ENCODE measurements at places on chromosomes 6 and 20.

DNA sequence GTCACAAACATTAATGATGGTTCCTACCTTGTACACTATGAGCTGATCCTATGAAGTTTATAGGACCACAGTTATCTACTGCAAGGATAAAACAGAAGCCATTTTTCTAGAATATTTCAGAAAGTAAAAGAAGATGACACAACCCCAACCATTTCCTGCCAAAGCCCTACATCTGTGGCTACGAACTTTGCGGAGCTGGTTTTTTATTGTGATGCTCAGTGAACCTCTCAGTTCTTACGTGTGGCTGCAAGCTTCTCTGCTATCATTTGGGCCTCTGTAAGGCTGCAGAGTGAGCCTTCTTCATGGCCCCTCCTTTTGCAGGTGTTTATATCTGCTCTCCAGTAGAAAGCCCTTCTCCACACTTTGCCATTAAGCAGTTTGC lies 17.8 kb upstream of the TAGAP start:
- no peak for DNase-seq

DNA sequence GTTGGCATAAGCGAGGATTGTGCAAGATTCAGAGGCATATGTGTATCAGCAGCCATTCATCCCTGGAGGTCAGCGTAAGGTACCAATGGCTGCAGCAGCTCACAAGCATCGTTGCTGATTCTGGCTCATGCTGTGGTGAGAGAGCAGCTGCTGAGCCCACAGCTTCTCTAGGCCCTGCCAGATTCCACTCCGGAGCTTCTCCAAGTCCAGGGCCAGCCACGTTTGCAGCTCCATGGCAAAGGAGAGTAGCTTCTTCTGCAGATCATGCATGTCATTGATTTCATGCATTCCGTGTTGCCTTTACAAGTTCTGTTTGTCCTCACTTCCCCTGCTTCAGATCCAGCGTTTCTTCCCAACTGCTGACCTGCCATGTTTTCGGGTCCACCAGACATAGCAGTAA lies 474.8 kb upstream of the ID4 start:
- no peak for DNase-seq

- DNase-seq, result peak; percentile 80
Observed at GRCh38 chr20:45044084-45044573, 56.8 kb downstream of the KCNS1 start.

- no peak for DNase-seq
Observed at GRCh38 chr6:126300735-126301134, 39.2 kb upstream of the CENPW start.

- DNase-seq, result no peak
Observed at GRCh38 chr6:136362421-136363356, 73.0 kb upstream of the BCLAF1 start.

DNA sequence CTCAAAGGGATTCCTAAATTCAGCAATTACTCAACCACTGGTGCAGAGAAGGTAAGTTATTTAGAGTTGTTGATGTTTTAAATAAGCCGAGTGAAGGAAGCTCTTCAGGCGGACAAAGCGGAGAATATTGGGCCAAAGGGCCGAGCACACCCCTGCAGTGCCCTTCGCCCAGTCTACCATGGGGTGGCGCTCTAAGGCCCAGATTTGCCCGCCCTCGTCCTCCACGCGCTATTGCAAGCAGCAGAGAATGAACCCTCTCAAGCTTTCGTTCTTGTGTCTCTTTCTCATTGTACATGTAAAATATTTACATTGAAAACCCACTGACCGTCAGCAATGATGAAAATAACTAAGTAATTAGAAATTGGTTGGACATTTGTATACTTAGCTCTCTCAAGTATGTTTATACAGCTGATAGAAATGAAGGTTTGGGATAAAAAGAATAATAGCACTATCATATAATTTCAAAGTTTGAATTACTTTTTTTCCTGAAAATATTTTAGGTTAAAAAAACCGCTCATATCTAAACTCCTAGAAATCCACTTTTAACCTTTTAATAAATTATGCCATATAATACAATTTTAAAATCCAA lies 195.0 kb upstream of the CEP162 start:
- peak; percentile 31 for DNase-seq

GRCh38 chr6:147212622-147213021 lies 8.4 kb downstream of the STXBP5 start:
- DNase-seq, result no peak

GRCh38 chr6:137816133-137816579 lies 50.9 kb upstream of the TNFAIP3 start:
- DNase-seq, result no peak

- DNase-seq, result no peak
Observed at GRCh38 chr6:106872049-106872448, 102.5 kb downstream of the CD24 start.

GRCh38 chr6:155108070-155108820 lies 113.1 kb downstream of the TIAM2 start:
- DNase-seq, result no peak

GRCh38 chr6:44401138-44401537 lies 13.6 kb downstream of the CDC5L start:
- peak; percentile 13 for DNase-seq

DNA sequence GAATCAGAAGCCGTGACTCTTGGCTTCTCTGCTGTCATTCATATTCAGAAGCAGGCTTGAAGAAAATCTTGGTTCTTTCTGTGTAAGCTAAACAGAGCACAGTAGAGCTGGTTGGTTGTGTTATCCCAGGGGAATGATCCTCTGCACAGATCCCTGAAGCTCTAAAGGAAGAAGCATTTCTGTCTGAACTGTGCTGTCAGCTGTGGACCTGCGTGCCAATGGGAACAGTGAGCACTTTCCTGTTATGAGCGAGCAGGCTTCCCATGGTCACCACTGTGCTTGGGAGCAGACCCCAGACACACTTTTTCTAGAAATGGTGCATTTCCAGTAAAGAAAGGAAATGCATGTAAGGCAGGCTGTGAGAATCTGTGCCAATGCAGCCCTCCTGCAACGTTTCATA lies 490.2 kb downstream of the EPM2A start:
- DNase-seq, result peak; percentile 40

All from fibroblast of skin of back (primary cell).